ENCODE measurements at places on chromosomes 6 and 20. TPM values are rescaled to one million over a fixed set of nuclear protein-coding genes. Genes with fewer than 3 reads are reported as not detected.

- no peak for ATAC-seq
Measured at GRCh38 chr6:145025488-145025887, 709.8 kb downstream of the EPM2A start.

DNA sequence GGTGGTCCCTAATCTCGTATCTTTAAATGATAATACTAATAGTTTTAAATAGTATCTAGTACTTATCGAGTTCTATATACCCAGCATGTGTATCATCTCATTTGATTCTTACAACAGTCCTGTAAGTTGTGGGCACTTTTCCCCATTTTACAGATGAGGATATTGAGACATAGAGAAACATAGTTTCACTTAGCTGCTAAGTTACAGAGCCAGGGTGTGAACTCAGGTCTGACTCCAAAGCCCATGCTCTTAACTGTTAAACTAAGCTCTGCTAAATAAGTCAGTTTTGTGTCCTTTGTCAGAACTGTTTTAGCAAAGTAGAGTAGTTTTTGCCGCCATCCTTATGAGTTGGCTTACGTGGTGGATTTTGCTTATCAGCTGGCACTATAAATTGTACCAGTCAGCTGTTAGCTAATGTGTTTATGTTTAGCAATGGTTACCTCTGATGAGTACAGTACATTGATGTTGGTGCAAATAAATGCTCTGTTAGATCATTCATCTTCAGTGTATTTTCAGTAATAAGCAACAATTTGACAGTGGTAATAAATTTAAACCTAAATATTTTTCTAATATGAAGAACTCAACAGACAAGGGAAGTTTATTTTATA lies 12.1 kb downstream of the OGFRL1 start:
- ATAC-seq, result no peak

- no peak for ATAC-seq
Measured at GRCh38 chr20:62246431-62246830, 8.1 kb downstream of the OSBPL2 start.

GRCh38 chr6:25872814-25873213 lies 1.2 kb downstream of the SLC17A3 start:
- no peak for ATAC-seq

GRCh38 chr6:166724576-166724975 lies 97.5 kb upstream of the RPS6KA2 start:
- ATAC-seq, result no peak

GRCh38 chr20:8118039-8118438 lies 14.0 kb upstream of the PLCB1 start:
- ATAC-seq, result no peak

GRCh38 chr6:118784641-118785164 lies 109.2 kb upstream of the ASF1A start:
- peak; percentile 25 for ATAC-seq

DNA sequence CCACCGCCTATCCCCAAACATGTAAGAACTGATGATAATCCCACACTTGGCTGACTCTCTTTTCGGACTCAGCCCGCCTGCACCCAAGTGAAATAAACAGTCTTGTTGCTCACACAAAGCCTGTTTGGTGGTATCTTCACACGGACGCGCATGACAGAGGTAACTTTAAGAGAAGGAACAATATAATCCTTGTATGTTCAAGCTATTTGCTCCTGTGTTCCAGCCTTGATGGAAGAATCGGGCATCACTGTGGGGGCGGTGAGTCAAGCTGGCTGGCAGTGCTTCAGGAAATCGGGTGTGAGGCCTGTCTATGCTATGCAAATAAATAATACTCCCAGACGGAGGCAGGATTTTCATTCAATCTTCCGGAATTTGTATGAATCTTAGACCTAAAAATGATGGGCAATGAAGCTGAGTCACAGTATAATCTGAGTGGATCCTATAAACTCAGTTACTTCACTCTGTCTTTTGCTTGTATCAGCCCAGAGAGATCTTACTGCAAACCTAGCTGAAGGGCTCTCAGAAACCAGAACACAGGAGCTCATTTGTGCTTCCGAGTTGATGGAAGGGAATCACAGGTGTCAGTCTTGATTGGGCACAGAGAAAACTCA lies 45.2 kb upstream of the NT5E start:
- peak; percentile 77 for ATAC-seq

DNA sequence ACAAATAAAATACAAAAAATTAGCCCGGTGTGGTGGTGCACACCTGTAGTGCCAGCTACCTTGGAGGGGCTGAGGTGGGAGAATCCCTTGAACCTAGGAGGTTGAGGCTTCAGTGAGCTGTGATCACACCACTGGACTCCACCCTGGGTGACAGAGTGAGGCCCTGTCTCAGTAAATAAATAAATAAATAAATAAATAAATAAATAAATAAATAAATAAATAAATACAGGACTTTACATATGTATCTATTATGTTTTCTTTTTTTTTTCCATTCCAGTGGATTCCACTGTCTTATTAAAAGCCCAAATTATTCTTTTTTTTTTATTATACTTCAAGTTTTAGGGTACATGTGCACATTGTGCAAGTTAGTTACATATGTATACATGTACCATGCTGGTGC lies 41.1 kb upstream of the ENPP5 start:
- ATAC-seq, result no peak

Gene RAET1E
- total RNA-seq, result 101 TPM

- ATAC-seq, result no peak
Measured at GRCh38 chr6:151317103-151317994, 74.0 kb downstream of the ZBTB2 start.

- ATAC-seq, result no peak
Measured at GRCh38 chr6:168001029-168001332, 3.5 kb downstream of the KIF25 start.

GRCh38 chr6:12032783-12033573 lies 20.9 kb downstream of the HIVEP1 start:
- no peak for ATAC-seq

DNA sequence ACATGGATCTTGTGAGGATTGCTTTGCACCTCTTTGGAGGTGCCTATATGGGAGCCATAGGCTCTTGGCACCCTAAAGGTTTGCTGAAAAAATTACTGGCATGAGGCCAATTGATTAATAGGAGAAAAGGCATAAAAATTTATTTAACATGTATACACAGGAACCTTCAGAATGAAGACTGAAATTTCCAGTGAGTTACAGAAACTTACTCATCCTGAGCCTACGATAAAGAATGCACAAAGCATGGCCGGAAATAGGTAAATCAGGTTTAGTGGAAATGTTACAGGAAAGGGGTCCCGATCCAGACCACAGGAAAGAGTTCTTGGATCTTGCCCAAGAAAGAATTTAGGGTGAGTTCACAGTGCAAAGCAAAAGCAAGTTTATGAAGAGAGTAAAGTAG lies 625.3 kb downstream of the MMUT start:
- ATAC-seq, result no peak

DNA sequence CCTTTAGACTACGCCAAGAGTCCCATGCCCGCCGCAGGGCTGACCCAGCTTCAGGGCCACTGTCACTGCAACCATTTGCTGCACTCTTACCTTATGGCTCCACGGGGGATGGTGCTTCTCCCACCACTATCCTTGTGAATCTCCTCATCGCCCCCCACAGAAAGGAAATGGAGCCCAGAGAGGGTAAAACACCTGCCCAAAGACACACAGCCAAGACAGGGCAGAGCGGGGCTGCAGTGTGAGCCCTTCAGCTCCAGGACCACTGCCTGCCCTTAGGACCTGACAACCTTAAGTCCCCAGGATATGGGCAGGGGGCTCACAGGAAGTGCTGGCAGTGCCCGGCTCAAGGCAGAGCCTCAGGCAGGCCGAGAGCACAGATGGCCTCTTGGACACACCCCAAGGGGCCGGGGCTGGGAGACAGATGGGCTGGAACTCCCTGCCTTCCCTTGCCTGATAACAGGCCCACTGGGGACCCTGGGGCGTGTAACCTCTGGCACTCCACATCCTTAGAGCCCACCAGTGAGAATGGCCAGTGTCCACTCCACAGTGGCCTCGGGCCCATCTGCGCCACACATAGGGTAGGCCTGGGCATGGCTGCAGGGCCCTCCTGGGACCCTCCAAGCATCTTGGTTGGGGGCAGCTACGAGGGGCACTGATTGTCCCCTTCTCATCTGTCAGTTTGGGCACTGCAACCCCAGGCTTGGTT lies 265.2 kb downstream of the TAF4 start:
- ATAC-seq, result no peak

DNA sequence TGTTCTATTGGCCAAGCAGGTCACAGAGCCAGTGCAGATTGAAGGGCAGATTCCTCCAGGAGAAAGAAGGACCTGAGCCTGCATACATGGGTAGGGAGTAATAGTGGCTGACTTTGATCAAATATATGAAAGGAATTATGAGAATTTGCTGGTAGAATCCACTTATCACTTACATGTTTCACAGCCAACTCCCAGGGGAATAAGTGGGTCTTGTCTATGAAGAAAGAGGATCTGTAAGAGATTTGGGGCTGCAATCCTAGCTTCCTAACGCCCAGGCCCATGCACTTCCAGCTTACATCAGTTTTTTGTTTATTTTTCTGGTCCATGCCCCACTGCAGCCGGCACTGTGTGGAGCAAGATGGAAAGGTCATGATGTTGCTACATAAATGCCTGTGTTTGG lies 107.9 kb upstream of the SYNDIG1 start:
- ATAC-seq, result no peak
